ENCODE measurements at places on chromosomes 4 and X.

DNA sequence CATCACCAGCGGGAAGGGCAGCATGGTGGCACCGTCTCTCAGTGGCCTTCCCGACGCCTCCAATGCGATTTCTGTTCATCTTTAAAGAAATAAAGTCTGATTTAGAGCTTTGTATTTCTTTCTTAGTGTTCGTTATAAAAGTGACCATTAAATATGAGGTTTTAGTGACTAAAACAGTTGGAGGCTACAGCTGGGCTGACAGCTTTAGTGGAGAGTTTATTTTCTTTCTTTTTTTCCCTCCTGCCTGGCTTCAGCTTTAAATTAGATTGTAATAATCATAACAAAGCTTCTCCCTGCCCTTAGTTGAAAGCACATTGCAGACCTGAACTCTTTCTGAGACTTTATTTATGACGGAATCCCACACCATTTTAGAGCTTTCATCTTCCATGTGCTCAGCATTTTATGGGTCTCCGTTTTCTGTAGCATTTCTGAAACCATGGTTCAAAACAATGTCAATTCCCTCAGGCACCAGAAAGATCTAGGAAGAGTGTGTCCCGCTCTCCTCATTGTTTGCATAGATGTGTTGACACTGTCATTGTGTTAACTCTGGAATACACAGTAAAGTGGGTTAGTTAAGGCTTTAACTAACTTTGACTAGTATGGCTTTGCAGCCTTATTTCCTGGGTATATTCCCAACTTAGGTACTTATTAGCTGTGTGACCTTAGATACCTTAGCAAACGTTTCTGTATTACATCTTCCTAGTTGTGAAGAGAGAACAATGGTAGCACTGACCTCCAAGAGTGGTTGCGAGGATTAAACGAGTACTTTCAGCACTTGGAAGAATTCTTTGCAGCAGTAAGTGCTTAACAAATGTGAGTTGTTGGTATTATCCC lies 97.4 kb upstream of the PGRMC2 start:
- no peak for DNase-seq

- no peak for DNase-seq
Measured at GRCh38 chr4:146029939-146030710, 91.5 kb upstream of the ZNF827 start.

GRCh38 chr4:85774000-85774399 lies 299.1 kb downstream of the ARHGAP24 start:
- DNase-seq = no peak

GRCh38 chr4:103156106-103156505 lies 42.0 kb downstream of the CENPE start:
- DNase-seq = no peak
